ENCODE measurements at places on chromosomes 2 and 18.

DNA sequence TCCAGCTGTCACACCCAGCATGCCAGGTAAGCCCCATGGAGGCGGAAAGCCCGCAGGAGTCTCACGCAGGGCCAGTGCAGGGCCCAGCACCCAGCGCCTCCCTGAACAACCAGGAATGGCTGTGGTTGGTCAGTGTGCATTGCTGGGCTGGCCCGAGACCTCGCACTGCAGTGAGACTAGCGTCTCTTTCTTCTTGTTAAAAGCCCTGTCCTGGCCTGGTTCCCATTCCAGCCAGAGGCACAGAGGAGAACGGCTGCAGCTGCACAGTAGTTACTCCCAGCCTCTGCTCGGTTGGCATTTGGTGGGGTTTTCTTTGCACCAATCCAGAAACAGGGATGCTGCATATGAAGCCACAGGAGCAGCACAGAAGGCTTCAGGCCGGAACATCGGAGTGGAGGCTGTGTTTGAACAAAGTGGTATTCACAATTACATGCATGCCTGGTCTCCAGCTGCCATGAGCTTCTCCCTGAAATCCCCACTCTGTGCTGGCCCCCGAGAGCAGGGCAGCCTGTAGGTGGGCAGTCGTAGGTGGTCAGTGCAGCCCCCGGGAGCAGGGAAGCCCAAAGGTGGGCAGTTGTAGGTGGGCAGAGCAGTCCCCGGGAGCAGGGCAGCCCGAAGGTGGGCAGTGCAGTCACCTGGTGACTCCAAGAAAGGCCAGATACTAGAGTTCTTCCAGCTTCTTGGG is 163.7 kb upstream of the PXDN start:
- DNase-seq = no peak

DNA sequence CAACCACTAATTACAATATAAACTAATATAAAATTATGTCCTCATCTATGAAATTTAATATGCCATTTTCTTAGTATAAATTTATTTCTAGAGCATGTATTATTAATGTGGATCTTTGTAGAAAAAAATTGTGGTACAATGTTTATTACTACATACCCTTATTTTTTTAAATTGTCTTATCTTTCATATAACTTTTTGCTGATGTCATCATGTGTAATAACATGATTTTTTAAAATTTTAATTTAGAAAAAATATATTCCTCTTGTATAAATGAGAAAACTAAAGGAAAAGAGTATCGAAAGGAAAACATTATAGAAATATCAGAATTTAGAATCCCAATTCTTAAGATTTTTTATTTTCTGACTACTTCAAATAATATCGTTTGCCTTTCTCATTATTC is 49.9 kb downstream of the SCN2A start:
- DNase-seq = no peak

DNA sequence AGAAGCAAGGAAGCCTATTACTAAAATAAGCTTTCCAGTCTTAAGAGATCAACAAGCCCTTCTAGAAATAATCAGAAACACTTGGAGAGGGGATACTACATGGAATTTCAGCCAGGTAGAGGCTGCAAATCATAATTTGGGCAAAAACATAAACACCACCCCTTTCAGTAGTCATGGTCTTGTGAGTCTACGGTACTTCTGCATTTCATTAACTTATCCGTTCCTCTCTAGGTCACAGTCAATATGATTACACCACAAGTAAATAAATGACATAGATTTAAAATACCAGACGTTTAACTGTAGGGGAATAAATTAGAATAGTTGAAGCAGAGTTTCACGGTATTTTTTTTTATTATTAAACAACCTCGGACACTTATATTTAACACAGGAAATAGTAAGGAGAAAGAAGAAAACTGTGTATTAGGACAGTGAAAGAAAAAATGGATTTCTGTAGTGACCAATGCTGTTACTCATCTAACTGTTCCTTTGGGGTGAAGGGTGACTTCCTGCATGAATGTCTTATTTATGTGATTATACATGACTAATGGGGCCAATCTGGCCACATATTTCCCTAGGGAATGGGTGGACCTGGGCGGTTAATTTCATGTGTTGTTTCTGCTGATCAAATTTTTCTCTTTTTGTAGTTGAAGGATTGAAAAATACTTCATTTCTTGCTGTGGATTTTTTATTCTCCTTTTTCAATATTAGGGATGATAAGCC is 456.6 kb upstream of the UBE2E3 start:
- DNase-seq = no peak

DNA sequence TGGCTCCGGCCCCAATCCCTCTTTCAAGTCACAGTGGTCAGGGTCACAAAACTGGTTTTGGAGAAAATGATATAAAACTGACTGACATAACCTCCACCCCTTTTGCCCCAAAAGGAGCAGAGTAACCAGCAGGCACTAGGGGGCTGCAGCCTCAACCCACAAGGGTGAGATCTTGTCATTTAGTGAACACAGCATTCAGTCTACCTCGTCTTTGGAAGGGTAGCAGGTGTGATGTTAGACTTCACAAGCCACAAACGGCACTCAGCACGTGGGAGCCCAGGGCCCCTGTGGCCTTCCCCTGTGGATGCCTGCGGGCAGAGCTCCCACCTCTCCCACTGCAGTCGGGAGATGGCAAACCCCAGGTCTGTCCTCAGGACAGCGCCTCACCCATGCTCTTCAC is 372.1 kb upstream of the MYT1L start:
- DNase-seq = no peak

DNA sequence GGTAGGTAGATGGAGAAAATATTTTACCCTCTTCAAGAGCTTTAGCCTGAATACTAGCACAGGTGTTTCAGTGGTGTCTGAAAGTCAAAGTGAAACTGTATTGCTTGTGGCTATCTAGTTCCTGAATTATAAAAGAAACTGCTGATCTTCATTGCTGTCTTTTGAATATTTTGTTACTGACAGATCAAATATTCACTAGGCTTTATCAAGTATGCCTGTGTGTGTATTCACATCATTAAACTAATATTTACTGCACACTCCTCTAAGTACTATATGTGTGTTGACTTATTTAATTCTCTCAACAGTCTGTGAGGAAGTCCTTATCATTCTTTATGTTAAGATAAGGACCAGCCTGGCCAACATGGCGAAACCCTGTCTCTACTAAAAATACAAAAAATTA is 139.6 kb downstream of the SOCS6 start:
- DNase-seq = no peak

DNA sequence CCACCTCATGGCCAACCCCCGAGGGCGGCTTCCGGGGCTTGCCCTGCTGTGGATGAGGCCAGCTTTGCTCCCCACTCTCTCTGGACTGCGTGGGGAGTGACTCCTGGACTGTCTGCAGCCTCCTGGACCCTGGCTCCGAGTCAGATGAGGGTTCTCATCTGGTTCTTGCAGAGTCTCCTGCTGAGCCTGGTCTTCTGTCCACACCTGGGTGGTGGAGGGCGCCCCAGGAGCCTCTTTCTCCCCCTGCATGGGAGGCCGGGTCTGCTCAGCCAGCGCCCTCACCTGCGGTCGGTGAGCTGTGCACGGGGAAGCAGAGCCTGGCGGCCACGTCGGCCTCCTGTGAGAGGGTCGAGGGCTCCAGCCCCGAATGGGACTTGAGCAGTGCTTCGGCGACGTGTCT is 78.3 kb downstream of the RTP5 start:
- DNase-seq = no peak

- no peak for DNase-seq
Measured at GRCh38 chr18:60962625-60963024, 370.6 kb upstream of the CDH20 start.

DNA sequence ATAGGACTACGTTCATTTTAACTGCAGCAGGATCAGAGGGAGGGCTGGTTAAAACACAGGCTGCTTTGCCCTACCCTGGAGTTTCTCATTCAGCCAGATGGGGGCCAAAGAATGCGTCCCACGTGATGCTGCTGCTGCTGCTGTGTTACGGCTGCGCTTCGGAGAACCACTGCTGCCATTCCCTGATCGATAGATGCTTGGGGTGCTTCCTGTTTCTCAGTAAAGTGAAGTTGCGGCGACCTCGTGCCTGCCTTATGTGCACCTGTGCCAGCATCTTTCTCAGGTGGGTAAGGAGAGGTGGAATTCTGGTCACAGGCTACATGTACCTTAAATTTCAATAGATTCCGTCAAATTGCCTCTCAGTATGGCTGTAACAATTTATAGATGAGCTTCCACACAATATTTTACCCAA is 24.7 kb upstream of the TOGARAM2 start:
- no peak for DNase-seq

DNA sequence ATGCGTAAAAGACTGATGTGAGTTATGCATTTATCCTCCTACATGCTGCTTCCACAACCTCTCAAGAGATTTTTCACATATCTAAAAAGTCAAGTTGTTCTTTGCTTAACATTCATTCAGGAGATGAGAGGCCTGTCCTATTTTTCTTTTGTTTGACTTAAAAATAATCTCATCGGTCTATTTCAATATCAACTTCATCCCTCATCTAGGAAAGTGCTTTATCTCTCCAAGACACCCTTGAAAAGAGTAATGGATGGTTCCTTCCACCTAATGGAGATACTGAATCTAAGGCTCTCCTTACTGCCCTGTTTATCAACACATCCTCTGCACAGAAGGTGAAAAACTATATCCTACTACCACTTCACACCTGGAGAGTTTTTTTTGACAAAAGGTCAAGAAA is 2.4 kb downstream of the NFE2L2 start:
- no peak for DNase-seq

DNA sequence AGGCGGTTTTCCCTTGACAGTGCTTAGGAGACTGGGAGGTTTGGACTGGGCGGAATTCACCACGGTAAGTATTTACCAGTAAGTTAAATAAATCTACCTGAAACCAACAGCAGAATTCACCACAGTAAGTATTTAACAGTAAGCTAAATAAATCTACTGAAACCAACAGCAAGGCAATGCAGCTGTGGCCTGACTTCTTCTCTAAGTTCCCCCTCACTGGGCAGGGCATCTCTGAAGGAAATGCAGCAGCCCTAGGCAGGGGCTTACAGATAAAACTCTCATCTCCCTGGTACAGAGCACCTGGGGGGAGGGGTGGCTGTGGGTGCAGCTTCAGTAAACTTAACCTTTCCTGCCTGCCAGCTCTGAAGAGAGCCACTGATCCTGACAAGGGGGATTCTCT is 432.5 kb upstream of the LRRTM1 start:
- no peak for DNase-seq

GRCh38 chr2:105258835-105259350 is 17.4 kb downstream of the GPR45 start:
- DNase-seq = no peak

Measured in stimulated activated CD8-positive, alpha-beta memory T cell treated with anti-CD3 and anti-CD28 coated beads, Interleukin-7, amount 100 ng/mL, for 24 hours (primary cell).